ENCODE measurements at places on chromosomes 4 and X.

- DNase-seq, result no peak
Measured at GRCh38 chr4:156390599-156391324, 437.1 kb upstream of the CTSO start.

- no peak for DNase-seq
Measured at GRCh38 chr4:76658231-76659102, 223.4 kb downstream of the SHROOM3 start.

GRCh38 chr4:164251257-164251656 is 502.7 kb upstream of the SMIM31 start:
- DNase-seq, result no peak

DNA sequence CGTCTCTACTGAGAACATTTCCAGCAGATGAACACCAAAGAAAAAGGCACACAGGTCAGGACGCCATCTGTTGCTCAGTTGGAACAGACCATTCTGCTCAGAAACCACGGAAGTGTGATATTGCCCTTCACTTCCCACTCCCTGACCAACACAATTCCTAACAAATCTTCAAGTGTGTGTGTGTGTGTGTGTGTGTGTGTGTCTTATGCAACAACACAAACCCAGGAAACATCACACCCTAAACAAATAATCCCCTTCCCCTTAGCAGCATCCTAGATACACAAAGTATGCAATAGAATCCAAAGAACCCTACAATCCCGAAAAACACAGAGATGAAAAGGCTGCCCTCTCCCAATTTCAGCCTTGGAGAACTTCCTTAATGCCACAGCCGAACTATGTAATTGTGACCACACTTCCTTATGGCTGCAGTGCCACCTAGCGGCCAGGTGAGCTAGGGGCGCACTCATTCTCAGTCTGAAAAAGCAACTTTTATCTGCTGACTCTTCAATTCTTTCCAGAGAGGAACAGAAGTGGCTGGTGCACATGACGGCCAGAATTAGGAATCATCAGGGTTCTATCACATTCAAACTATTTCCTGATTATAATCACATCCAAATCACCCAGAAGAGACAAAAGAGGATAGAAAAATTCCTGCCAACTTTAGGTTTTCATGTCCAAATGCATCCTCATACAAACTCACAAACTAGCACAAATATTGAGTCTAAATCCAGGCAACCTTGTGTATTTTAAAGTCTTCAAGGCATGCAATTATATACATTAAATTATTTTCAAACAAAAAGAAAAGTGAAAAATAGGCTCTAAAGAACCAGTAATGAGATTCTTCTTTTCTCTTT is 164.9 kb downstream of the DHX15 start:
- DNase-seq, result peak; percentile 77

- DNase-seq, result peak; percentile 27
Measured at GRCh38 chr4:6297266-6297815, 27.7 kb downstream of the WFS1 start.

- DNase-seq, result no peak
Measured at GRCh38 chr4:119629142-119629471, 503 bp upstream of the PDE5A start.

DNA sequence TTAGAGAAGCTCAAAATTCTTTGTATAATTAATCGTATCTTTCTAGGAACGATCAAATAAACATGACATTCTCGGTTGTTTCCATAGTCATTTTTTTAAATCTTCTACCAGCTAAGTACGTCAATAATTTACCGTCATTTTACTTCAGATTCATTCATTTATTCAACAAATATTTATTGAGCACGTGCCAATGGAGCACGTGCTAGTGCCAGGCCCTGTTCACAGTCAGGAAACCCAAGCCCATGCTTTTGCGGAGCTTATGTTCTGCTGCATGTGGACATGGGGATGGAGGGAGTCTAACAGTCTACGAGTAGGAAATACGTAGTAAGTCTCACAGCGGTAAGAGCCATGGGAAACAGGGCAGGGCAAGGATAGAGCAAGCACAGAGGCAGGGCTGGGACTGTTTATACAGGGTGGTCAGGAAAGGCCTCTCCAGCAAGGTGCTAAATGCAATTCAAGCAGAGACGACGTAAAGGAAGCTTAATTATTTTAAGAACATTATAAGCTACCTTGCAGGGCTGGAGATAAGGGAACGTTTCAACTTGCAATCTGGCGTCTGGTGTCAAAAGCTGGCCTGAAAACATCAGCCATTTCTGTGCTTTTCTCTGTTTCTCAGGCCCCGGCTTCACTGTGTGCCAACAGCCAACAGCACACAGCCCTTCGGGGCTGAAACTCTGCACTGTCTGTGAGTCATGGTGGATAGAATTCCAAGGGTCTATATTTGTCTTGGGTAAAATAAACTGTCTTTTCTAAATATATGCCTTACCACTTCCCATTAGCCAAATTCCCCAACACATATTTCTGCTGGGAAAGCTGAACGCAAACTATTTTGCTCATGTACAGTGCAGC is 517.1 kb upstream of the ZFP42 start:
- DNase-seq, result no peak

- no peak for DNase-seq
Measured at GRCh38 chr4:7808752-7809151, 130.9 kb downstream of the AFAP1 start.

DNA sequence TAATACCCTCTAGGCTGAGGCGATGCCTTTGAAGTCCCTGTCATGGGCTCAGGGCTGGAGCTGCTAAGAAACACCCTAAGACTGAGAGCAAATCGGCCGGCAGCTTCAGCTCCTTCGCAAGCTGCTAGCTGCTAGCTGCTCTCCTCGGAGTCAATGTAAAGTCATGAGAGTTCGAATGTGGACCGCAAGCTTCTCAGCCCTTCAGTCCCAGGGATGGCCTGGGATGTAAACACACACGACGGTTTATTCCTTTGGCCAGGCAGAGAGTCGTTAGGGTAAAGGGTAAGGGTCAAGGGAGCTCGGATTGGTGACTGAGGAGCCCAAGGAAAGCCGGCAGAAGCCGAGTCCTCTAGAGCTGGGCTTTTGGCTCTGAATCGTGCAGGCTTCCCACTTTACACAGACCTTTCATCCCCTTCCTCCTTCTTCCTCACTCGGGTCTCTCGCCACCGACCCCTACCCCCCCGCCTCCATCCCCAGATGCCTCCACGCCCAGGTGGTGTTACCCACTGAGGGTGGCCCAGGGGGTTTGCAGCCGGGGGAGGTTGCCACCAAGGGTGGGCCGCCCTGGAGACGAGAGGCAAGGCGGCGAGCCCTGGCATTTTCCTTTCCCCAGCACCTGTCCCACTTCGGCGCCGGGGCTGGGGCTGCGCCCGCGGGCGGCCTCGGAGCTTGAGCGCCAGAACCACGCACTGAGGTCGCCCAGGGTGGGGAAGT is 3.1 kb upstream of the BCORL1 start:
- DNase-seq, result no peak

- peak; percentile 91 for DNase-seq
Measured at GRCh38 chrX:108091264-108091877, at the start of the genes ATG4A and PSMD10. TSS of gene ATG4A (plus strand) at chrX:108091778. CDS start at chrX:108091827, 49 bp downstream. TSS of gene PSMD10 (minus strand) at chrX:108091542. CDS start at chrX:108091520, 22 bp downstream.

DNA sequence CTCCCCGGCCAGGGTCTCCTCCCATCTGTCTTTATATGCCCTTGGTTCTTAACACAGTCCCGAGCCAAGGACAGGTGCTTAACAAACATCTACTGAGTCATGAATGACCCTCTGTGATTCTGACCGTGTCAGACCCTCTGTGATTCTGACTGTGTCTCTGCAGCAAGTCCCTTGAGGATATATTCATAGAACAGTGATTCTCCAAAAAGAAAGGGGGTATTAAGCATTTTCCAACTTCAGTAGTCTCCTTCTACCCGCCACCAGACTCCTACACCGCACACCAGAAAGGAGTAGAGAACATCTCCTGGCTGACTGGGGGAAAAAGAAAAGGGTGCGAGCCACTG is 13.6 kb downstream of the ACSL1 start:
- DNase-seq, result no peak

DNA sequence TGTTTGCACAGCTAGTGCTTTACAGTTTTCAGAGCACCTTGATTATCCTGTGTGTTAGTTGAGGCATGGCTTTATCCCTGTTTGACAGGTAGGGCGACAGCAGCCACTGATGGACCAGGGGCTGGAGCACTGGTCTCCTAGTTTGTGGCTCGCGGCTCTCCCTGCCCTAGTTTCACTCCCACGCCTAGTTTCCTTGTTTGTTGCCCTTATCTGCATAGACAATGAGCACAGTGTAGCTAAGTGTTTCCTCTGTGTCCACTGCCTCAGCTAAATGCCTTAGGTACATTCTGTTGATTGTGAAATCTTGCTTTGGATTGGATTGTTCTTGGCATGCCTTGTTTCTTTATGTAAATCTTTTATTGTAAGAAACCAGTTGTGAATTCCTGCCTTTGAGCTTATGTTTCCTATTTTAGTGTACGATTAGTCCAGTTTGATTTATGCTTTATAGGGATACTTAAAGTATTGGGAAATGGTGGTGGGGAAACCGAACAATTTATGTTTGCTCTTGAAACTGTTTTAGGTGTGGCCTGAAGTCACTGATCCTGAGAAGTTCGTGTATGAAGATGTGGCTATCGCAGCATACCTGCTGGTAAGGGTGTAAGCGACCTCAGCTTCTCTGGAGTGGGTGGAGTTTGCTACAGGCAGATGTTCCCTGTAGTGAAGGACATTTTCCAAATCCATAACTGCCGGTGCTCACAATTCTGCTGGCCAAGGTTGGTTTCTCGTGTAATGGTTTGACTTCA is 11.0 kb downstream of the TRMT44 start:
- DNase-seq, result no peak

DNA sequence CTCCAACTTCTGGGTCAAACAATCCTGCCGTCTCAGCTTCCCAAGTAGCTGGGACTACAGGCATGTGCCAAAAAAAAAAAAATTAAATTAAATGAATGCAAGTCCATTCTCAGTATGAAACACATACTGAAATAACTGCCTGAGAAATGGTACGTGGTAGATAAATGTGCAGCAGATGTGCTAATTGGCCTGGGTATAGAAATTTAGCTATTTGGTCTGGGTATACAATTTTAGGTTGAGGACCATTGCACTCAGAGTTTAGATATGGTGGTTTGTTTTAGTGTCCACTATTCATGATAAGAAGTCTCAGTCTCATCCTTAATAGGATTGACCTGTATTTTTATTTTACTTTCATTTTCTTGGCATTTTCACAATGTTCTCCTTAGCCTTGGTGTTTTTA is 9.2 kb downstream of the GYG2 start:
- DNase-seq, result no peak

- DNase-seq, result no peak
Measured at GRCh38 chr4:118682928-118683327, 2.3 kb upstream of the METTL14 start.

DNA sequence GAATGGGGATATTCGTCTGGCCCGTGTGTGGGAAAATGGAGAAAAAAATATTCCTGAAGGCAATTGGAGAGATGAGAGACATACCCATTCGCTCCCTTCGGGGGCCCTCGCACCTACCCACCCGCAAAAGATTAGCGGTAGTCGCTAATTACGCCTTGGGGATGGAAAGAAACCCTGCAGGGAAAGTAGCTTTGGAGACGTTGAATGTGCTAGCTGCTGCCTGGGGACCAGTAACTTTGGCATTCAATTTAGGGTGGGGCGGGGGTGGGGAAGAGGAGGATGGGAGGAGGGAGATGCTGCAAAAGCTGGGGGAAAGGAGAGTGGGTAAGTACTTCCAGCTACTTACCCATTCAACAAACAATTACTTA is 407 bp upstream of the ZC4H2 start:
- DNase-seq, result no peak

GRCh38 chr4:121824171-121824527 is 466 bp upstream of the CCNA2 start:
- DNase-seq, result no peak

DNA sequence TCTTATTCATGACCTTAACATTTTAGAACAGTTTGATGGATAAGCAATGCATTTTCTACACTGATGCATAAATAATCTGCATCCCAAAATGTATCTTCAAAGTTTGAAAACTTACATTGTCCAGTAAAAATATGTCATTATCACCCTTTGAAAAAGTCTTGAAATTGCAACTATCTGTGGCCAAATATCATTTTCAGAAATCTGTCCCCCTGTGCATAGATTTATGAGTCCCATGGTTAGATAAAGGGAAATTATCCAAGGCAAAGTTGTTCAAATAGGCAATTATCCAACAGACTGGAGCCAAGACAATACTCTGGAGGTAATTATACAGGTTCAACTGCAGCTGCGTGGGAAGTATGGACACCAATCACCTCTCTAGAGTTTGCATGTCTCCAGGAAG is 182.5 kb upstream of the INTU start:
- no peak for DNase-seq

GRCh38 chrX:38462257-38462656 is 99.1 kb upstream of the TSPAN7 start:
- DNase-seq, result no peak

DNA sequence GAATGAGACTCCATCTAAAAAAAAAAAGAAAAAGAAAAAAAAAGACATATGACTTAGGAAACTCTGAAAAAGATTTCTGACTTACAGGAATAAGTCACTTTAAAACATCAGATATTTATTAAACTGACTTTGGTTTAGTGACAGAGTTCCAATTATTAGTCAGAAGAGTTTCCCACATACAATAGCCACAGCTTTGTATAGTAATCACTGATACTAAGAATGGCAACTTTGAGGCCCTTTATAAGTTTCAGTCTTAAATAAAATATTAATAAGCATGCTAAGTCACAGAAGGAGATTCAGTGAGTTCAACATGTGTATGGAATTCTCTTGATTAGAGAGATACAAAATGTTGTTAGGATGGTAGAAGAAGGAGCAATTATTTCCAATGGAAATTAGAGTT is 652.3 kb upstream of the AMOT start:
- DNase-seq, result no peak

- DNase-seq, result no peak
Measured at GRCh38 chr4:166422475-166422874, 549.4 kb downstream of the TLL1 start.

GRCh38 chr4:84317513-84317912 is 181.6 kb downstream of the NKX6-1 start:
- DNase-seq, result no peak

GRCh38 chrX:6983207-6983955 is 164.1 kb upstream of the STS start:
- no peak for DNase-seq

GRCh38 chr4:19983072-19983471 is 268.6 kb upstream of the SLIT2 start:
- no peak for DNase-seq

GRCh38 chr4:85260064-85260463 is 214.9 kb upstream of the ARHGAP24 start:
- DNase-seq, result no peak

GRCh38 chr4:22551550-22551949 is 35.7 kb upstream of the ADGRA3 start:
- no peak for DNase-seq

DNA sequence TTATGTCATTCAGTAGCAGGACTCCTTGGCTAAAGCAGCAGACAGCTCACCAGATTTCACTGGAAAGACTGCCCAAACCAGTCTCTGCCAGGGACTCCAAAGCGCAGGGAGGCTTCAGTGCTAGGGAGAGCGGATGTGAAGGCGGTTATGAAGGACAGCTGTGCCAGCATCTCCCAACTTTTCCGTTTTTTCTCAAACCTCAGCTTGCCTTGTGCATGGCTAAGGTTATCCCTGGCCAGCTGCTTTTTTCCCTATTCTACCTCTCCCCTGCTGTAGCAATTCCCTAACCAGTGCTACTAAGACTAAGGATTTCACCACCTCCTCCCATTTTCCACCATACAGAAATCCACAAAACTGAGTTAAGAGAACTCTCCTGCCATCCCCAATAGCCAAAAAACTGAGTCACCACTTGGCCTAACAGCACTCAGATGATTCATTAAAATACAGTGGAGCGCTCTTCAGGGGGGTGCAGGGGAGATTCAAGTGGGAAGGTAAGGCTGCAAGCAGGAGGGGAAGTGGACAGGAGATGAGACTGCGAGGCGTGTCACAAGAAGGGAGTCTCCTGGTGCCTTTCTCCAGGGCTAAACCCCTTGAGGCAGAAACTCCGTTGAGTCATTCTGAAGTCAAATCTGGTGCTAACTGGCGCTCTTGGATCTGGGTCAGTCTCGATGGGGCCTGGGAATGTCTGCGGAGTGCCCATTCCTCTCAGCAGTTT is 90.7 kb downstream of the PALLD start:
- no peak for DNase-seq
